ENCODE measurements at places on chromosomes 2 and 18. TPM values are rescaled to one million over a fixed set of nuclear protein-coding genes. Genes with fewer than 3 reads are reported as not detected.

Gene NEU2
- not detected for total RNA-seq

Gene ME2
- total RNA-seq = 34.3 TPM

Gene IL1F10
- total RNA-seq = not detected

DNA sequence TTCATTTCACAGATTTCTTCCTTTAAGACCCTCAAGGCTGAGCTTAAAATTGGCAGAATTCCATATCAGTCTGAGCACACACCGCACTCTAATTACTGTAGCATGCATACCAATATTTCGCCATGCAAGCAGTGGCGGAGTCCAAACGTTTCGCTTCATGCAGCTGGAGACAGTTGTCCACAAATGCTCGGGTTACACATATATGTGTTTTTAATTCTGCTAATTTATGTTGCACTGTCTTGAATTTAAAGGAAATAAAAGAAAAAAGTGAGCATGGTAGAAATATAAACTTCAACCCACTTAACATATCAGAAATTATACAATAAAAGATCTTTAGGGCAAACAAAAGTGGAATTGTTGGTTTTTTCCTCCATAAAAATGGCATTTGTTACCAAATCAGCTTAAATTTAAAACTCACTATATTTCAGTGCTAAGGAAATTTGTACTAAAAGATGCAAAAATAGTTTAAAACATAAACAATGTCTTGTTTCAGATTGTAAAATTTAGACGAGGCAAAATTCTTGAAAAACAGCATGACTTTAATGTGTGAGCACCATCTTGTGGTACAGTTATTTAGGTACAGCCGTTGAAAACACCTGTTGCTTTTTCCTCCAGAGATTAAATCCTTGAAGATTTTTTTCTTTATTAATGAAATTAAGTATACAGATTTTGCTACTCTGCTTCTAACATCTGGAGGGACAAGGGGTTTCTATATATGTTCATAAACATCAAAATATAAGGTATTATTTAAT lies 24.1 kb upstream of the KANSL1L start:
- no peak for DNase-seq

Gene AGXT
- total RNA-seq = not detected

- no peak for DNase-seq
These were observed 673 bp upstream of the SMCHD1 start for GRCh38 chr18:2654928-2655177.

GRCh38 chr18:22465859-22466457 lies 48.2 kb upstream of the CTAGE1 start:
- peak; percentile 98 for DNase-seq
